ENCODE measurements at places on chromosomes 1 and 21.

GRCh38 chr21:43590194-43590593 lies 69.1 kb downstream of the HSF2BP start:
- no peak for DNase-seq

DNA sequence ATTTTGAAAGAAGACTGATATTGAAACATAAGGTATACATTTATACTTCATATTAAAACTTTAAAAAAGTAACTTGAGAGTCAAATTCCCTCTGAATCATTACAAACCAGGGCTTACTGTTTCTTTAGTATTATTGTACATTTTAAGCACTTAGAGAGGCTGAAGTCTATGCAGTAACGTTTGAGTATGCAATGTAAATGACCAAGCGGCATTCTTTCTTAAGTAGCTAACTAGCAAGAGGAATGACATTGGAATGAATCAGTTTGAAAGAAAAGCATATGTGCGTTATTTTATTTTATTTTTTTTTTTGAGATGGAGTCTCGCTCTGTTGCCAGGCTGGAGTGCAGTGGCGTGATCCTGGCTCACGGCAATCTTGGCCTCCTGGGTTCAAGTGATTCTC lies 24.3 kb downstream of the WNT2B start:
- no peak for DNase-seq

GRCh38 chr1:222326006-222326709 lies 221.7 kb downstream of the HHIPL2 start:
- no peak for DNase-seq

- no peak for DNase-seq
These were observed 58.9 kb downstream of the ST3GAL3 start for GRCh38 chr1:43766086-43766784.

GRCh38 chr1:104136621-104137020 lies 386.9 kb downstream of the AMY1C start:
- no peak for DNase-seq

DNA sequence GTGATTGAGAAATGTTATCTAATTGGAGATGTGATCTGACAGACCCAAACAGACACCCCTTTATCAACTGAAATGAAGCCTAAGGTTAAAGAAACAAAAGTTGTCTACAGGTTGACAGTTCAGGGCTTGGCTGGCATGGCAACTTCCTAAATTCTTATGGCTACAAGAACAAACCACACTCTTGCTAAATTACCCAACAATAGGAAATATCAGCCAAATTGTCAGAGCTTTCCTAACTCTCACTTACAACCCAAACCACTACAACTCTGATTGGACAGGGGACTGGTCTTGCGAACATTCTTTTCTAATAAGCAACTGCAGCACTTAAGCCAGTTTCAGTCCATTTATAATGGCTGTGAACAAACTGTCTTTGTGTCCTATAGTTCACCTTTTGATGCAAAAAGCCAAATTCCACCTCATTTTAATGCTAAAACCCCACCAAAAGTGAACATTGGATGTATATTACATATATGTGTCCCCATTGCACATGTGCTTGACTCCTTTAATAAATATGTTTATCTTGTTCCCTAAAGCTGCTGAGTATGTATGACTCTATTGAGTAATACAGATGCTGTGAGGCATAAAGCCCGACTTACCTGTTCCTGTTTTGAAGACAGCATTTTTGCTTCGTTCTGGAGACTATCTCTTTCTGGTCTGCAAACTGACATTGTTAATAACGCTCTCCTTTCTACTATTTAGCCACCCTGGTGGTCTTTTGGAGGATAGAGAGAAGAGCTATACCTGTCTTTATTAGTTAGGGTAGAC lies 101.3 kb upstream of the HMCN1 start:
- no peak for DNase-seq

GRCh38 chr1:204959374-204959773 lies 83.6 kb upstream of the CNTN2 start:
- no peak for DNase-seq

GRCh38 chr1:246613096-246613758 lies 47.0 kb downstream of the CNST start:
- DNase-seq, result no peak

Data from lung microvascular endothelial cell (primary cell).